GM12892 (cell line): ENCODE measurements at places on chromosomes 13 and 19.

GRCh38 chr13:41137951-41138350 is 5.3 kb upstream of the KBTBD6 start:
- DNase-seq, result no peak

- peak; percentile 70 for DNase-seq
Observed at GRCh38 chr19:6527893-6528543, 2.8 kb upstream of the TNFSF9 start.

GRCh38 chr13:25920931-25921330 is 130.9 kb downstream of the SHISA2 start:
- DNase-seq, result no peak

- no peak for DNase-seq
Observed at GRCh38 chr13:54301085-54301484, 1272.5 kb downstream of the OLFM4 start.

GRCh38 chr19:13130886-13131490 is 12.9 kb downstream of the NACC1 start:
- no peak for DNase-seq

DNA sequence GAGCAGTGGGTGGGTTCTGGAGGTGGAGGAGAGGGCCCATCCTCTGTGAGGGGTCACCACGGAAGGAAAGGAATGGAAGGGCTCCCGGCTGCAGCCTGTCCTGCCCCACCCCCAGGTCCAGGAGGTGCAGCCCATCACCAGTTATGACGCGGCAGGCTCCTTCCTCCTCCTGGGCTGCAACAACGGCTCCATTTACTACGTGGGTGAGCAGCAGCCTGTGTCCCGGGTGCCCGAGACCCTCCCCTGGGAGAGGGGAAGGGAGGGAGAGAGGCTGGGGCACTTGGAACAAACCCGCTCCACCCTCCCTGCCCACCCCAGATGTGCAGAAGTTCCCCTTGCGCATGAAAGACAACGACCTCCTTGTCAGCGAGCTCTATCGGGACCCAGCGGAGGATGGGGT is 6.6 kb downstream of the SHKBP1 start:
- DNase-seq, result no peak

DNA sequence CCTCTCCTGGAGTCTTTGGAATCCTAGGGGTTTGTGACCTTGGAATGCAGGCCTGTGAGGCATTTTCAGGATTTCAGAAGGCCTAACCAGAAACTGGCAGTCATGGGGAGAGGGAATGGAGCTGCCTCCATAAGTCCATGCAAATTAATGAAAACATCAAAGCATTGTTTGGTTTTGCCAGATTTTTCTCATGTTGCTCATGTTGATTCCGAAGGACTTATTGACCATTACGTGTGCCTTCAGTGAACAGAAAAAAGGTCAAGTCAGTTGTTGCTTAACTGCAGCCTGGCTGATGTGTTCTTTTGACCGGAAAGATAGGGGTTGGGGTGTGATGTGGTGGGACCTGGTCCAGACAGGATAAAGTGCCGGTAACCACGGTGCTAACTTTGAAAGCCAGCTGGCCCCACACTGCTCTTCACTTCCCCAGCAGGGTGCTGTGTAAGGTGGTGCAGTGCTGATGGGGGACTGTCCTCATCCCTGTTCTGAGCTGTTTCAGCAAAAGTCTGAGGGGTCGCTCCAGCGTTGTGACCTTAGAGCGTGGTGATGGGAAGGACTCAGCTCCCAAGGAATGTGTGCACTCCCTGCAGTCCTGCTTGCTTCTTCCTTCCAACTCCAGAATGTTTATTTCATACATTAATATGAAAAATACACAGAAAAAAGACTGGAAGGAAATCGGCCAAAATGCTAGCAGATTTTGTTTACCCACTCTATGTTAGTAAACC is 3.5 kb downstream of the RNF113B start:
- no peak for DNase-seq

GRCh38 chr13:46593398-46593797 is 40.4 kb downstream of the LRCH1 start:
- no peak for DNase-seq

- DNase-seq, result peak; percentile 60
Observed at GRCh38 chr13:99086267-99087097, 108.6 kb upstream of the DOCK9 start.

- DNase-seq, result no peak
Observed at GRCh38 chr13:24075137-24075975, 85.2 kb upstream of the SPATA13 start.

DNA sequence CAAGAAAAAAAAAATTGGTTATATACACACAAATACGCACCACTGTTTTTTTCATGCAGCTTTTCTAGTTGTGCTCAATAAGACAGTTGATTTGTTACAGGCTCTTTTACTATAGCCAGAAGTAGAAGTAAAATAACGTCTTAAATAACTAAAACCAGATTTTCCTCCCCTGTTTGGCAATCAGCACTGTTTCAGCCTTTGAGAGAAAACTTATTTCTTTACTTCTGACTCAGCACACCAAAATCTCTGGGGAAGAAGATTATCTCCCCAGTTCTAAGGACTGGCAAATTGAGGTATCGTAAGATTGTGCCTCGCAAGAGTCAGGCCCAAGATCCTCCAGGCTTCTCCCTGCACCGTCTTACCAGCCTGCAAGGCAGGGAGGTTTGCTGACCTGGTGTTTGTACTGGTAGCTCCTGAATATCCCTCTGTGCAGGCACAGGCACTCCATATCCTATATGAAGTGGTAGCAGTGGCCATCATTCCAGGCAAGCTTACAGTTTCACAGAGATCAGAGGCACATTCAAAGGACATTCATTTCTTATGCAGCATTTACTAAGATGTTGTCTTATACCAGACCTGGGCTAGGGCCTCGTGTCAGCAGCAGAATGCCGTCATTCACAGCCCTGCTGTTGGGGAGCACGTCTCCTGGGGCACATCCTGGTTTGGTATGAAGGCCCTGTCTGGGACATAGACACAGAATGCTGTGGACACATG is 268.2 kb downstream of the ZNF536 start:
- DNase-seq, result no peak

DNA sequence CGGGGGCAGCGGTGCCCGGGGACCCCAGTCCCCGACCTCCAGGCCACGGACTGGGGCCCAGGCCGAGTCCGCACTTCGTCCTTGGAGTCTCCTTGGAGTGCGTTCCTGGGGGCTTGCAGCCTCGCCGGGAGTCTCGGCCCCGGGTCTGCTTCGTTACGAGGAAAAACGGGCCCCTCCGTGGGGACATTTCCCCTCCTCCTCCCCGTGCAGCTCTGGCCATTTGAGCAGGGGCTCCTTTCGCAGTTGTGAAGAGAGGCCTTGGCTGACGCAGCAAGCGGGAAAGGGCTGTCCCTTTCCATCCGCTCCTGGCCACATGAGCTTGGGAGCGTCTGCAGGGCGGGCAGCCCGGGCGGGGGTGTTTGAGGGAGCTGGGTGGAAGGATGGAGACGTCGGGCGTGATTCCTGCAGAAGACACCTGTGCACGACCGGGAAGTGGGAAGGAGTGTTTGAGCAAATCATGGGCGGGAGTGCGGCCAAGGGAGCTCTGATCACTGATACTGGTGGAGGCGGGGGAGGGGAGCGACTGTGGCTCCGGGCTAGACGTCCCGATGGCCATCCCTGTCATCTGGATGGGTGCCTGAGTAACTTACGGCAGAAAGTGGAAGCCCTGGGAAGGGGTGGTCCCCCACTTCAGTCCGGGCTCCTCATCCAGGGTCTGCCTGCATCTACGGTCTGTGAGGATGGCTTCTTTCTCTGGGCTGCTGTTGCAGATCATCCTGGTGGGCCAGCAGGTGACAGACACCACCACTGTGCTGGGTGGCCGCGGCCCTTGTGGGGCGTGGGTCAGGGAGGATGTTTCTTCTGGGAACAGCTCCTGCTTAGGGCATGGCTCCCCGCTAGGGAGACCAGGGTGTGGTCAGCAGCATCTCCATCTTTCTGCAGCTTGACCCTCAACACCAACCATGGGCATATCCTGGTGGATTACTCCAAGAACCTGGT is 736 bp downstream of the GPI start:
- DNase-seq, result peak; percentile 31

GRCh38 chr19:47231215-47232054 is 436 bp upstream of the BBC3 start:
- DNase-seq, result peak; percentile 81

GRCh38 chr13:107808389-107808788 is 406.9 kb downstream of the LIG4 start:
- DNase-seq, result no peak

DNA sequence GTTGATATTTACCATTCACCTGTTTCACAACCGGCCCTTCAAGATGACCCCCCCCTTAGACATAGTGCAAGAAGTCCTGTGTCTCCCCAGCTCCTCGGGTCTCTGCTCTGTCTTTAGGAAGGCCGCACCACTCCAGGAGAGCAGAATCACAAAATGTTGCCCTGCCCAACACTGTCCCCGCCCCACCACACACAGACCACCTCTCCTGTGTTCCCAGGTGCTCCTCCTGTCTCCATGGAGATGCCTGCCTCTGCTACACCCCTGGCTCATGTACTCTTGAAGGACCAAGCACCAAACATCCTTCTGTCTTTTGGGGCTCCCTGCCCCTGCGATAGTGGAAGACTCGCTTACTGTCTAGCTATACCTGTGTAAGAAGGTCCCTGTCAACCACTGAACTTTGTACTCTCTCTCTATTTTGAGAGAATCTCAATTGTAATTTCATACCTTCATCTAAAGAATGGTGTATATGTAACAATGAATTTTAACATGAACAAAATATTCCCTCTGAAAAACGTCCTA is 9.6 kb upstream of the TNFRSF19 start:
- no peak for DNase-seq

- DNase-seq, result no peak
Observed at GRCh38 chr13:97120346-97120745, 101.8 kb upstream of the MBNL2 start.

DNA sequence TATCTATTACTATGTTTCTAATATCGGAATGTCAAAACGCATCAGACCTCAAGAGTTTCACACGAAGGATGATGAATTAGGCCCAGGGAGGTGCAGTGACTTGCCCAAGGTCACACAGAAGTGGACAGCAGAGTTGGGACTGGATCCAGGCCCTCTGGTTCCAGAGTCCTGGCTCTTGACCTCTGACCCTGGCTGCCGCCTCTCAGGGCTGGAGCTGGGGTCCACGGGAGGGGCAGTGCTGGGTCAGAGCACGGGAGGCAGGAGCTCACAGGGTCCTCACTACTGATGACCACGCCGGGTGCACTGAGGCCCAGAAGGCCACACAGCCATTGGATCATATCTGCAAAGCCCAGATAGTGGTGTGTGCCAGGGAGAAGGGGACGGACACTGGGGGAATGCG is 9.2 kb upstream of the ASPDH start:
- DNase-seq, result no peak

- no peak for DNase-seq
Observed at GRCh38 chr19:7526059-7526929, 3.9 kb downstream of the MCOLN1 start.

DNA sequence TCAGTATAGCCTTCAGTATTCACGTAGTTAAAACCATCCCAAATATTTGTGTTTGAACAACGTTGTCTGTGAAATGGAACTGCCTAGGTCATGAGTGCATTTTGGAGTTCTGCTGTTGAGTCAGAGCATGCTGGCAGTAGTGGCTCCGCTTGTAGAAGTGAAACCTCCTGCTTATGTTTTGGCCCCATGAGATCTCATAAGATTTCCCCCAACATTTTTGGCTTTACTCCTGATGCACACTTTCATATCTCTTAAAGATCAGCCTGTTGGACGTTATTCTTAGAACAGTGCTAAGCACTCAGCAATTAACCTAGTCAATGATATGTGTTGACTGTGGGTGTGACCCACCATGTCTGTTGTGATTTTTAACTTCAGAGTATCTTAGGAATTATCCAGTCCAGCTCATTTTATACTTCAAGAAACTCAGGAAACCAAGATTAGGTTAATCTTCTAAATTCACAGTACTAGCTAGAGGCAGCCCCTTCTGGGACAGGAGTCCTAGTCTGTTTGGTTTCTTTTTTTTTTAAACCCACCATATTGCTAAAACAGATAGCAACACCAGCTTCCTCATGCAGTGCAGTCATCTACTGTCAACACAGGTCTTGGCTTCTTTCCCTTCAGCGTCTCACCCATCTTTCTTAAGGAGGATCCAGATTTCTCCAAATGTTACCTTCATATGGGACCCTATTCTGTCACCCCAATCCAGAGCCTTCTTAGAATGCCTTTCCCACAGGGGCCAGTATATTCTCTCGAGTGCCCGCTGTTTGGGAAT is 26.2 kb downstream of the RAP2A start:
- no peak for DNase-seq
